ENCODE measurements at places on chromosomes 11 and 22. TPM values are rescaled to one million over a fixed set of nuclear protein-coding genes. Genes with fewer than 3 reads are reported as not detected.
A peak's percentile ranks its signal among the peaks of the same experiment; 100 is the strongest.

Gene NCF4
- polyA plus RNA-seq, result 3.6 TPM

Gene CNTN5
- 0.19 TPM for polyA plus RNA-seq

Gene OR5T2
- not detected for polyA plus RNA-seq

Gene FBLN1
- 307 TPM for polyA plus RNA-seq

Gene TXN2
- 111 TPM for polyA plus RNA-seq

Gene TTC28
- 37.1 TPM for polyA plus RNA-seq

Gene APOL5
- polyA plus RNA-seq, result 0.09 TPM

Gene APLP2
- polyA plus RNA-seq, result 490 TPM

Gene SPON1
- polyA plus RNA-seq, result 79.0 TPM

Gene RAG2
- polyA plus RNA-seq, result 0.73 TPM

Gene TRIM49
- polyA plus RNA-seq, result not detected

DNA sequence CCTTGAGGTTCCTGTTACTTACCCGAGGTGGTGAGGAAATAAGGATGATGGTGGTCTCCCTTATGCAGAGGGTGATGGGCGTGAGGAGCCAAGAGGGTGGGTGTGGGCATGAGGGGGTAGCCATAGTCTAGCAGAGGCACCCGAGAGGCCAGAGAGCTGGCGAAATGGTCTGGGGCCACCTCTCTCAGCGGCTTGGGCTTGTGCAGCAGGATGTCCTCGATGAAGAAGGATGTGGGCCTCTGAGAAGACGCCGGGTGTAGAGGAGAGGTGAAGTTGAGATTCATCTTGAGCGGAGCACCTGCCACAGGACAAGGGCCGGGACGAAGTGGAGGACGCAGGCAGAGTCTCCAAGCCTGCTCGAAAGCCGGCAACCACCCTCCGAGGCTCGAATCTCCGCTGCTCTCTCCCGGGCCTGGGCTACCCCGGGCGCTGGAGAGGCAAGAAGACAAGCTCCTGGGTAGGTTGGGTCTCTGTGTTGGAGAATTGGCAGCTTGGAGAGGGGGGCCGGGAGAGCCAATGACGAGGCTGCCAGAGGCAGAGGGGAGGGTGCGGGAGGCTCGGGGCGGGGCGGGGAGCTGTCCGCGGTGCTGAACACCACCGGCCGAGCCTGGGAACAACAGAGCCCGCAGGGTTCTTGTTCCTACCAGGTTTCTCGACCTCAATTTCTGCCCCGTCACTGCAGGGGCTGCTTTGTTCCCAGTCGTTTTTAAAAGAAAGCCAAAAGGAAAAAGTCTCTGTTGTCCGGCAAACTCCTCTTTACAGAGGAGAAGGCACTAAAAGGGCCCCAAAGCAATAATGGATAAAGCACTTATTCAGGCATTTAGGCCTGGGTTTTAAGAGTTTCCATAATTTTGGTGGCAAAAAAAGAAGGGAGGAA, at the start of gene BSX:
BSX (minus strand) TSS at position 447 of the 877 bp plus-strand sequence; CDS start at position 284, 163 bp downstream.
- peak; percentile 60 for DNase-seq

- DNase-seq, result no peak
Observed at GRCh38 chr22:49447837-49448236, 379.8 kb downstream of the BRD1 start.

DNA sequence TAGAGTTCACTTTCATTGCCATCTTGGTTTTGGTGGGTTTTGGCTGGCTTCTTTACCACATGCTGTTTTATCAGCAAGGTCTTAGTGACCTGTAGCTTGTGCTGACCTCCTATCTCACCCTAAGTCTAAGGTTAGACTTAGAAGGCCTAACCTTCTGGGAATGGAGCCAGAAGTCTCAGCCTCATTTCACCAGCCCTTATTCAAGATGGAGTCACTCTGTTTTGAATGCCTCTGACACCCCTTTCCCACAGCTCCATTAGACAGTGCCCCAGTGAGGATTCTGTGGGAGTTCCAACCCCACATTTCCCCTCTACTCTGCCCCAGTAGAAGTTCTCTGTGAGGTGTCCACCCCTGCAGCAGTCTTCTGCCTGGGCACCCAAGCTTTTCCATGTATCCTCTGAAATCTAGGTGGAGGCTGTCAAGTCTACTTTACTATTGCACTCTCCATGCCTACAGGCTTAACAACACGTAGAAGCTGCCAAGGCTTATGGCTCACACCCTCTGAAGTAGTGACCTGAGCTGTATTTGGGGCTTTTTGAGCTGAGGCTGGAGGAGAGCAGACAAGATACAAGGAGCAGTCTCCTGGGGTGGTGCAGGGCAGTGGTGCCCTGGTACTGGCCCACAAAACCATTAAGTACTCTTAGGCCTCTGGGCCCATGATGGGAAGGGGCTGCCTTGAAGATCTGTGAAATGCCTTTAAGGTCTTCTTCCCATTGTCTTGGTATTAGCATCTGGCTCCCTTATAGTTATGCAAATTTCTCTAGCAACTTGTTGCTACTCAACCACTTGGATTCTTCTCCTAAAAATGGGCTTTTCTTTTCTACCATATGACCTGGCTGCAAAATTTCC, 65.9 kb upstream of the SC5D start:
- no peak for DNase-seq

DNA sequence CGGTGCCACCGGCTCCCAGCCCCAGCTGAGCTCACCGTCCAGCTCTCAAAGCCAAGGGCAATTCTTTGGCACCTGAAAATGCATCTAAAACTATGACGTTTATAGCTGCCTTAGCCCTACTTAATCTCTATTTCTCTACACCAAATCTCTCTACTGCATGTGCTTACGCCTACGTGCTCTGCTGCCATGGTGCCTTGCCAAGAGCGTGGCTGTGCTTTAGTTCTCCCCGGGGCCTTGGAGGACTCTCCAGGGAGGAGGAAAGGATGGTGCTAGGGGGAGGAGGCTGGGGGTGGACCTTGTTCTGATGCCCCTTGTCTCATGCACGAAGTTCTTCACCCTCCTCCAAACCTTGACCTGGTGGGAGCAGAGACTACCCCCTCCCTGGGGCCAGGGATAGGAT, 9.0 kb upstream of the BID start:
- no peak for DNase-seq

GRCh38 chr22:19353363-19354131, 62.0 kb upstream of the CLTCL1 start:
- no peak for DNase-seq

- peak; percentile 27 for DNase-seq
Observed at GRCh38 chr11:127003260-127003981, 2.9 kb upstream of the KIRREL3 start.

- peak; percentile 49 for DNase-seq
Observed at GRCh38 chr11:125062931-125063428, at the start of gene SLC37A2. Gene SLC37A2 (plus strand): TSS chr11:125063305. CDS start chr11:125063368, 63 bp downstream.

- no peak for DNase-seq
Observed at GRCh38 chr11:69537126-69537525, 55.7 kb downstream of the LINC01488 start.

GRCh38 chr11:46537537-46538295, 56.1 kb downstream of the AMBRA1 start:
- no peak for DNase-seq

DNA sequence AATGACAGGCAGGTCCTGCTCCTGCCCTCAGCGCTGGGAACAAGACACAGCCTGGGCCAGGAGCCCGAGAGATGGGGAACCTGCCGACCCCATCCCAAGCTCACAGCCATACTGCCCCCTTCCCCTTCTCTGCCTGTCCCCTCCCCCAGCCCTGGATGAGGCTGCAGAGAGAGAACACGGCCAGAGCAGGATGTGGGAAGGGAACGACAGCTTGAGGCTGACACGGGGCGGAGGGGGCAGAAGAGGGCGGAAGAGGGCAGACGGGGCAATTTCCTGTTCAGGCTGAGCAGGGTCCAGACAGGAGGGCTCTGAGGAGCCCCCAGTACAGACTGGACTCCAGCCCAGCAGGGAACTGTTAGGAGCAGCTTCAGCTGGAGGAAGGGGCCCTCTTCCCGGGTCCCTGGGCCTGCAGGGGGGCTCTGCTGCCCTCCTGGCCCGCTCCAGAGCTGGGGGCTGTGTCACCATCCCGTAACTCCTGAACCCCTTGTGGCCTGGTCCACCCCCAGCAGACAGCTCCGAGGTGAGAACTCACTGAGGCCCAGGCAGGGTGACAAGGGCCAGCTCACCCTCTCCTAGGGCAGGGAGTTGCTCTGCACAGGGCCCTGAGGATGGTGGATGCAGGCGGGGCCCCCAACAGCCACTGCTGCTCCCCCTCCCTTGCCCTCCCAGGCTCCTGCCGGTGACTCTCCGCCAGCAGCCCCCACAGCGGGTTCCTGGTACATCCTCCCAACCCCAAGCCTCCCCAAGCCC, 5.7 kb downstream of the CTSD start:
- no peak for DNase-seq

- DNase-seq, result no peak
Observed at GRCh38 chr22:23216461-23217170, 36.3 kb downstream of the BCR start.

DNA sequence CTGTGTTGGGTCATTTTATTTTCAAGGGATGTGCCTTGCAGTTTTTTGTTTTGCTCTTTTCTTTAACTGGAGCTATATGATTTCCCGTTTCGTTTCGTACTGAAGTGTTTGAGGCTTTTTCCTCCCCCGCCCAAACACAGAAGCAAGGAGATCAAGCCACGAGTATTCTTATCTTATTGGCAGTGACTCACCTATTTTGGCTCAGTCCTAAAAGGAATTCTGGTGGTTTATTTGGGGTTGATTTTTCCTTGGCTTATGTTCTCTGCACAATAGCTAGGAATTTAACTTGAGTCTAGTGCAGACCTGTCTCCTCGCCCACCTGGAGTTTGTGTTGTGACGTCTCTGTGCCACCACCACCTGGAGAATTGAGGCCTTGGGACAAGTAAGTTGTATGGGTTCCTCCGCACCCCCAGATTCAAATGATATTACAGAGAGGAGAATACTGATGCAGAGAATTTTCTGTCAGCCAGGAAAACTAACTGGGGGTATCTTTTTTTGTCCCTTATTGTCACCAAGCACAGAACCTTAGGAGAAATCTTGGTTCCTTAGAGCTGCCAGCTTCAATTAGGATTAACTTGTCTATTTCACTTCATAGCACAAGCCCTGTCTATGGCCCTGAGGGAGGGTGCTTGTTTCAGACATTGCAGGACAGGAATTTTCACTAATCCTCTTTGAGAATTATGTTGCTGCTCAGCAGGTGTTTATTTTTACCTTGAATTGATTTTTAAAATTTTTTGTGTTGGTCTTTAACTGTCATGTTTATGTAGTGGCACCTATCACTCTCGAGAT, 90.4 kb upstream of the BIRC3 start:
- DNase-seq, result no peak
